ENCODE measurements at places on chromosomes 11 and 22.

GRCh38 chr11:559020-559620, 1.4 kb downstream of the LMNTD2 start:
- no peak for DNase-seq

DNA sequence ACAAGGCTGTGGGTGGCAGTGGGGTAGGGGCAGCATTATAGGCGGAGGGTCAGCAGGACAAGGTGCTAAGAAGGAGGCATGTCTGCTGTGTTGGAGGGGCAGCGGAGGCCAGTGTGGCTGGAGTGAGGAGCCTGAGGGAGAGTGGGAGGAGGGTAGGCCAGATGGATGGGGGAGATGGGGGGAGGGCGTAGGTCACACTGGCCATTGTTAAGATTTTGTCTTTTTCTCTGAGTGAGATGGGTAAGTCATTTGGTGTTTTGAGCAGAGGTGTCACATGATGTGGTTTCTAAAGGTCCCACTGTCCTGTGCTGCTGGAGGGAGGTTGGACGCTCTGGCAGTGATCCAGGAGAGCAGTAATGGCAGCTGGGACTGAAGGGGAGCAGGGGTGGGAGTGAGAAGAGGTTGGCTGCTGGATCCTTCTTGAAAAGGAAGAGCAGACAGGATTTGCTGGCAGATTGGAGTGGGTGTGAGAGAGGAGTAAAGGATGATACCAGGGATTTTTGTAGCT, 9.8 kb downstream of the PPP6R3 start:
- no peak for DNase-seq

GRCh38 chr11:38543311-38543710, 1945.3 kb upstream of the RAG2 start:
- DNase-seq: no peak

- DNase-seq: no peak
Measured at GRCh38 chr11:89498845-89499448, 7.8 kb upstream of the NOX4 start.

GRCh38 chr11:102138223-102138622, 28.0 kb downstream of the YAP1 start:
- DNase-seq: no peak

DNA sequence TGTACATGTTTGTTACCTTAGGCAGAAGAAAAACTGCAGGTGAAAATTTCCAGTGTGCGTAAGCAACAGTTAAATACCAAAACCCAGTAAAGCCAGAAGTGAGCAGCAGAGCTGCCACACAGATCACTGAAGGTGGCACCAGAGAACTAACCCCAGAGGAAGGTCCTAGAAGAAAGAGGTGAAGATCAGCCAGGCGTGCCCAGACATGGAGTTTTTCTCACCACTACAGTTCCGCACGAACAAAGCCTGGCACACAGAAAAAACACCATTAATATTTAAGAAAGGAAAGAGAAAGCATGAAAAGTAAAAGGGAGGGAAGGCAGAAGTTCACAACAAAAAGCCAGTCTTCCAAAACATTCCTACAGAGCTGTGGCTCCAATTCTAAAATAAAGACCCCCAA, 60.7 kb downstream of the STK33 start:
- no peak for DNase-seq

DNA sequence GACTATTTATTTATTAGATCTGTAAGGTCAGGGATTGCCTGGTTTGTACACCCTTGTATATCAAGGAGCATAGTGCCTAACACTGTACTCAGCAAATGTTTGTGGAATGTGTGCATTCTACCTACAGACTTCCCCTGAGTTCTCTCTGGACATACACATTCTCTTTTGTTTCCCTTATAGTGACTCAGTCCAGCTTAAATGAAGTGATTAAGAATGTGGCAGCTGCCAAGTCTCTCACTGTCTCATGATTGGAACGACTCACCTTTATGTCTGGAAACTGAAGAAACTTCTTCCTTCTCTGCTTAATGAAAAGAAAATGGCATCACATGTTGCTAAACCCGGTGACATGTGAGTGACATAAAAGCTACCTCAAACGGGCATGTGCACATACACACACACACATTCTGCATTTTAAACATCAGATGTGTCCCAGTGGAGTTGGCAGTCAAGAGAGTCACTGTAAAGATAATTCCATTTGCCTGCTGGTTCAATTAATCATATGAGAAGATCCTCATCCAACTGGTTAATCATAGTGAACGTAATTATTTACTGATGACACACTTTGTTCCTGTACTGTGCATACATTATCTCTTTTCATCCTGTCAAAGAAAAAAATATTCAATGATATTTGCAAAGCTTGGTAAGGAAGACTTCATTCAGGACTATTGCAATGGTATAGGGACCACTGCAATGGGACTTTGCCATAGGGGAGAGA, 42.8 kb downstream of the GLYAT start:
- DNase-seq: no peak

GRCh38 chr11:127996825-127997224, 590.5 kb downstream of the ETS1 start:
- no peak for DNase-seq

- DNase-seq: no peak
Measured at GRCh38 chr22:40628354-40629042, 8.0 kb downstream of the MRTFA start.

DNA sequence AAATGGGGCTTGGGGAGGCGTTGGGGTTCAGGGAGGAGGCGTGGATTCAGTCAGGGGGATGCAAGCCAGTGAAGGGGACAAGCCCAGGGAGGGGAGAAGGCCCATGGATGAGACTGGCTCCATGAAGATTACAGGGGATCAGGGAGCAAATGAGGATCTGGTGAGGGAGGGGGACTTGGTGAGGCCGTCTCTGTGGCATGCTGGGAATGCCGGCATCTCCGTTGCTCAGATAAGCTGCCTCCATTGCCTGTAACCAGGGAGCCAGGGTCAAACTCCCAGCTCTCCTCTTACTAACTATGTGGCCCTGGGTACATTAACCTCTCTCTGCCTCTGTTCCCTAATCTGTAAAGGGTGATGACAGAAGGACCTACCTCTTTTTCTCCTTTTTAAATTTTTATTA, 38.7 kb downstream of the TPBGL start:
- no peak for DNase-seq

- DNase-seq: no peak
Measured at GRCh38 chr11:75815345-75816168, 547 bp downstream of the UVRAG start.

DNA sequence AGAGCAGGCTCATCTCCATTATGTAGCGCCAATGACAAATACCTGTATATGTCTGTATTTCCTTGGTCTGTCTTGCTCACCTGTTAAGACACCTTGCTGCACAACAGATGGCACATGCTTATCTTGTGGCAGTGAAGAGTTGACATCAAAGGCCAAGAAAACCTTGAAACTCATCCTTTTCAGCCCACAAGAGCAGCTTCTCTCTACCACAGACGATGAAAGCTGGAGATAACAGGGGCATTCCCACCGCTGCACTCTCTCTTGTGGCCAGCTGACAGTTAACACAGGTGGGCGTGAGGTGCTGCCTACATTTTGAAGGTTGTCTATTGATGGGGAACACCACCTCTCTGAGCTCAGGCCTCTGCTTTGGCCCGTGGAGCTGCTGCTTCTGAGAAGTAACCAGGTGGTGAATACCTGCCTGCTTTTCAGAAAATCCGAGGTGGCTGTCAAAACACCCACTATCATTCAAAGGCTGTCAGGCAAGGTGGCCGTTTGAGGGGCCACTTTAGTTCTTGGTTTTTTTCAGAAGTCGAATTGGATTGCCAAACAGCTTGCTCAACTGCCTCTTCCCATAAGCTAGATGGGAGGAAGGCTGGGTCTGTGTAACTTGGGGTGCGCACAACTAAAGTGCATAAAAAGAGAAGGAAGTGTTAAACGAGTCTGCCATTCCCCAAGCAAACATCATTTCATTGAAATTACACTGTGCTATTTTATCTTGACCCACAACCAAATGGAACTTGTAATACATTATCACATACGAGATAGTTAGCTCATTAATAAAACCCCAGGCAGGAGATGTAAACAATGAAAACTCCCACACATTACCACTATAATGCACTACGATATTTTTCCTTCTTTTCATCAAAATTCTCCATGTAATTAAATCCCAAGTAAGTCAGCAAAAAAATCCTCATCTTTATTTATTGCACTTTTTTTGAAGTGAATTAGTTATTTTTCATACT, 87.1 kb upstream of the RAG2 start:
- peak; percentile 1 for DNase-seq

DNA sequence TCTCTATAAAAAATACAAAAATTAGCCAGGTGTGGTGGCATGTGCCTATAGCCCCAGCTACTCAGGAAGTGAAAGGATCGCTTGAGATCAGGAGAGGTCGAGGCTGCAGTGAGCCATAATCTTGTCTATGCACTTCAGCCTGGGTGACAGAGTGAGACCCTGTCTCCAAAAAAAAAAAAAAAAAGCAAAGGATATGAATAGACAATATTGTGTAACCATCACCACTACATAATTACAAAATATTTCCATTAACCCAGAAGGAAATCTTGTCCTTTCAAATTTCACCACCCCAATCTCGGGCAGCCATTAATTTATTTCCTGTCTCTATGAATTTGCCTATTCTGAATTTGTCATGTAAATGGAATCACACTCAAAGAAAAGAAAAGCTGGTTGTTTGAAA, 21.2 kb downstream of the RSF1 start:
- DNase-seq: no peak

DNA sequence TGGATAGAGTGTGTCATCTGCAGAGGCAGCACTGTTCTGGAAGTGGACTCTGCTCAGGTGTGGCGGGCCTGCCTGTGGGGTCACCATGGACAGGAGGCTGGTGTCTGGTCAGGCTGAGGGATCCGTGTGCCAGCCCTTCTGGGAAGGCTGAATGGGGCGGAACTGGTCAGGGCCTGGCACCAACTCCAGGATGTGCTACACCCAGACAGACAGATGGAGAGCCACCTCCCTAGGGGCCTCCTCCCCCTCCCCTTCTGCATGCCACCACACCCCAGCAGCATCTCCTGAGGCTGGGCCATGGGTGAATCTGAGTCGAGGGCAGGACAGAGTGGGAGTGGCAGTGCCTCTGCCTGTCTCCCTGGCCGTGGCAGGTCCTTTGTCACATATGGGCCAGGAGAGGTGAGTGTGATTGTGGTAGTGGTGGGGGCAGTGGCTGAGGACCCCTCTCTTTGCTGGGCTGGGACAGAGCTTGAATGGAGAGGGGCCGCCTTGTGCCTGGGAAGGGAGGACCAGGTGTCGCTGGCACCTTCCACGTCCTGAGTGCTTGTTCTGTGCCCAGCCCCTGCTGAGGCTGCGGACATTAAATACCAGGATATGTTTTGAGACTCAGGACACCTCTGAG, 29.1 kb downstream of the ST3GAL4 start:
- DNase-seq: no peak

- no peak for DNase-seq
Measured at GRCh38 chr11:129731316-129731715, 84.3 kb upstream of the TMEM45B start.

GRCh38 chr22:23289851-23290724, 109.8 kb downstream of the BCR start:
- peak; percentile 19 for DNase-seq

Data from activated naive CD8-positive, alpha-beta T cell treated with anti-CD3 and anti-CD28 coated beads, Interleukin-2, amount 50 U/mL, for 16 hours (primary cell).